Central memory CD8-positive, alpha-beta T cell (primary cell): ENCODE measurements at places on chromosomes 6 and 20.

- no peak for DNase-seq
Observed at GRCh38 chr20:48165401-48165685, 380.1 kb upstream of the SULF2 start.

DNA sequence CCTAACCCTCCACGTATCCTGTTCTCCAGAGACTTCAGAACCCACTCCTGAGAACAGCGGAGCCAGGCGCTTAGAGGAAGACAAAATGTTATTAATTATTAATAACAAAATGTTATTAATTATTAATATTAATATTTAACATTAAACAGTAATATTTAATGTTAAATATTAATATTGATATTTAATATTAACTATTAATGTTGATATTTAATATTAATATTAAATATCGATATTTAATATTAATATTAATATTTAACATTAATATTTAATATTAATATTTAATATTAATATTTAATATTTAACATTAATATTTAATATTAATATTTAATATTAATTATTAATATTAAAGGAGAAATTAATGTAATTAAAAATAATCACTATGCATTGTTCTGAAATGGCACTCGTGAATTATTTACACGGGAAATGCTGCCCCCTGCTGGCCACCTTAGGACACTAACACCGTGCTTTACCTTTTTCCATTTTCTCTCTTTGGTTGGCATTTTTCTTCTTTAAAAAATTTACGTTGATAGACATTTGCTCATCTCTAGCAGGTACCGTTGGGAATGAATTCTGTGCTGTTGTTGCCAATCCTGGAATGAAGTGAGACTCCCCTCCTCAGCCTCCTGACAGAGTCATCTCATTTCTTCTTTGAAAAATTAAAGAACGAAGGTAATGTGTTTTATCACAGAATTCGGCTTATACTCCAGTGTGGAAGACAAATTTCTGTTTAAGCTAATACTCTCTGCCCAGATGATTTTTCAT lies 7.5 kb upstream of the GGTLC1 start:
- no peak for DNase-seq

- no peak for DNase-seq
Observed at GRCh38 chr6:34598712-34599111, 42.6 kb upstream of the SPDEF start.

DNA sequence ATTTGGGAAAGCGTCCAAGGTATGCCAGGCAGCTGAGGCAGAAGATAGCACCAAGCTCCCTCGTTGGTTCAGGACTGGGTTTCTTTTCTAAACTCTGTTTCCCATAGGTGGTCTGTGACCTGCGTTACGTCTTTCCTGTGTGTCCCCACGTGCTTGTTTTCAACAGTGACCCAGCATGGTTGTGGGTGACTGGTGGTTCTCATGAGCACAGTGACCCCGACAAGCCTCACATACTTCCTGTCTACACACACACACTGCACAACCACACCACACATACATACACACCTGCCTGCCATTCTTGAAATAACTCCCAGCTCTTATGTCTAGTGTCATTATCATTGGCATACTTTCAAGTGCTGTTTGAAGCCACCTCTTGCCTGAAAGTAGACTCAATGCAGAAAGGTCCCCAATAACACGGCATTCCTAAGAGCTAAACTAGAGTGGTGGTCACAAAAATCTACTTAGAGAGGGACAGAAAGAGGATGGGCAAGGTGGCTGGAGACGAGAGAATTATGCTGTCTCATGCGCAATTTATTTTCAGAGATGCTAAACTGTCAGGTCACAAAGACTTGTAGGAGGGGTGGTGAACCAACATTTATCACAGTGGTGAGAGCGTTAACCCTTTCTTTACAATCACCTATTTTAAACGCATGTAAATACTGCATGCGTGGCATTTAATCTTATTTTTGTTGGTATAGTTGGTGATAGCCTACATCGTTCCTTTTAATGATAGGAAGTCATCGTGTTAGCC lies 66.7 kb downstream of the GCNT2 start:
- no peak for DNase-seq

DNA sequence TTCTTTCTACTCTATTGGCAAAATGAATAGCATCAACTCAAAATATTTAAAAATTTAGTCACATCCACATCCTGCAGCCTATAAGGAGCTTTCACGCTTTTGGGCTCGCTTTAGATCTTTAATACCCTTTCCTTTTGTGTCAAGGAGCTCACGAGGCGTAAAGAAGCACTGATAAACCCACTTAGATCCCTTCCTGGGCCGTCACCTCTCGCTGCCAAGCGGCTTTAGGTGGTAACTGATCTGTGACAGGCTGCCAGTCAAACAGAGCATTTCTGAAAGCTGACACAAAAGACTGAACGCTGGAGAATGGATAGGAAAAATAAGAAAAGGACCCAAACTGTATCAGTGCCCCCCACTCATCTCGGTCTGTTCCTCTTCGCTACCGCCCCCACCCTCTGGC lies 385.7 kb upstream of the MMS22L start:
- no peak for DNase-seq

DNA sequence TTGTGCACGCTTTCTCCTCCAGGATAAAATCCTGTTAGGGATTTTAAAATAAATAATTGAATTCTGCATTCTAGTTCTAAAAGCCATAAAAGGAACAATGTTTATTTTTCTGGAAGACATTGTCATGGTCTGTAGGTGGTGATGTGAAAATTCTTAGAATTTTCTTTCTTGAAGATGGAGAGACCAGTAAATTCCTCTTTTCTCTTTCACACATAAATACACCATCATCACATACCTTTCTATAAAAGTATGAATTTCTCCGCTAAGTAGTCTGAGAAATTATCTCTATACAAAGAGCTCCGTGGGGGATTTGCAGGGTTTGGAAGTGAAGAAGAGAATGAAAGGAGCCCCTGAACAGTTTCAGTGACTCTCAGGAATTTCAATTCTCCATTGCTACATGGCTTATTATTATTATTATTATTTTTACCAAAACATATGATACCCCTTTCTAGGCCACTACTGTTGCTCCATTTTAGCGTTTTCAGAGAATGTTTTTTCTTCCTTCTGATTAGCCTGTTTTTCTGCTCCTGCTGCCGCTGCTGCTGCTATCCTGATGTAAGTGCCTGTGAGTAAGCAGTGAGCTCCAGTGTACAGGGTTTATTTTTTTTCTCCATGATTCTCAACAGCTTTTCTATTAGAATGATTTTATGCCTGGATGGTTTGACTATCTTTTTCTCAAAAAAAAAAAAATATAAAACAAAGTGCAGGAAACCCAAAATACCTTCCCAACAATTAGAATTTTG lies 145.8 kb downstream of the SAMD5 start:
- no peak for DNase-seq

- DNase-seq = no peak
Observed at GRCh38 chr6:145147981-145148749, 587.2 kb downstream of the EPM2A start.

DNA sequence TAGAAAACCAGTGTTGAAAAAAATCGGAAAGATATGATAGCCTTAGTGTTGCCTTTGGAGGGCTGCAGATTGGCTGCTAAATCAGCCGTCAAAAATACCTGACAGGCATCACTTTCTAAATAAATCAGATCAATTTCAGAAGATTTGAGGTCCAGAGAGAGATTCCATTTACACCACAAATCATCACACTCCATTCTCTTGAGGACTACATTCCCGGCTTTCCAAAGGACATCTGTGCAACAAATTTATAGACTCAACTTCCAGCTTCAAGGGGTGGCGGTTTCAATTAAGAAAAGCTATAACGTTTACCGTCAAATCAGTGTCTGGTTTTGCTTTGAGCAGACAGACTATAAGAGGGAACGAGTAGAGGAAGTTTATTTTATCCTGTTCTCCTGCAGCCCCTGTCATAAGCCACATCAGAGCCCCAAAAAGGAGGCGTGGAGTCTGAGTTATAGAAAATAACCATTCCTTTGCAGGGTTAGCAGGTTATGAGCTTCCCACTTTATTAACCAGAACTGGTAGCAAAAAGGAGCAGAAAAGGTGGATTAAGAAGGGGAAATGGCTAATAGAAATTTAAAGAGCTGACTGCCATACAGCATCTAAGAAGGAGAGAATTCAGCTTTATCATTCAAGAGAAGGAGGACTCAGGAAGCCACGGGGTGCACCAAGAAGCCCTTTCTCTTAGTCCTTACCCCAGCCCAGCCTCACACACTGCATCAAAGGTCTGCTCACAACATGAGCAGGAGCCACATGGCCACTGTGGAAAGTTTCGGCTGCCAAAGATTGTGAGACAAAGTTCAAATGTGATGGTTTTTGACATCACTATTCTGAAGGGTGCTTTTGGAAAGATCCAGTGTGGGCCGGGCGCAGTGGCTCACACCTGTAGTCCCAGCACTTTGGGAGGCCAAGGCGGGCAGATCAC lies 12.9 kb upstream of the UQCC2 start:
- DNase-seq = no peak

DNA sequence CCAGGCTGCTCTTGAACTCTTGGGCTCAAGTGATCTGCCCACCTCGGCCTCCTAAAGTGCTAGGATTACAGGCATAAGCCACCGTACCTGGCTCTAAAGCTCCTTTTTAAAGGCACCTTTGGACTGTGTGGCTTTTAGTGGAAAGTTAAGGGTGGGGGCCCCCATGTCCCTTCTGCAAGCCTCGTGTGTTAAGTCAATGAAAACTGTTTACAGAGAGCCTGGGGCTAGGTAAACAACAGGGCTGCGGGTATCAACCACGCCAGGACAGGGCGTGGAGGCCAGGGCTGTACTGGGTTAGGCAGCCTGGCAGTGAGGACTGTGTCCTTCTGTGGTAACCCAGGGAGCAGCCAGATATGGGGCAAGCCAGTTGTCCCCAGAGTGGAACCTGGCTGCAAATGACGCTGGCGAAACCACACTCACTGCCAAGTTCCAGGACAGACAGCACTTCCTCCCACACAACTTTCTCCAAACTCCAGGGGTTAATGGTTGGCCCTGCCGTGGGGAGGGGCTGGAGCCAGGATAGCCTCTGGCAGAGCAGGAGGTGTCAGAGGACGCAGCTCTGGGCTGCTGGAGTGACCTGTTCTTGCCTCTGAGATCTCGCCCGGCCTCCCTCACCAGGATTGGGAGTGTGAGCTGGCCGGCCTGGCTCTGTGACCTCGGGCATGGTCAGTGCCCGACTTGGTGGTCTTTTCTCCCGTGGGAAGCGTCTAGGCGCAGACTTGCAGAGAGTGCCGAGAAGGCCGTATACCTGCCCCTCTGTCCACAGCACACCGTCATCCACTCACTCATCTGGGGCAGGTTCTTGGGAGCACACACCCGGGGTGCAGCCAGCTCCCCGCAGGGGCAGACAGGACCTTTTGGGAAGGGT lies 3.2 kb downstream of the SLC17A9 start:
- no peak for DNase-seq

DNA sequence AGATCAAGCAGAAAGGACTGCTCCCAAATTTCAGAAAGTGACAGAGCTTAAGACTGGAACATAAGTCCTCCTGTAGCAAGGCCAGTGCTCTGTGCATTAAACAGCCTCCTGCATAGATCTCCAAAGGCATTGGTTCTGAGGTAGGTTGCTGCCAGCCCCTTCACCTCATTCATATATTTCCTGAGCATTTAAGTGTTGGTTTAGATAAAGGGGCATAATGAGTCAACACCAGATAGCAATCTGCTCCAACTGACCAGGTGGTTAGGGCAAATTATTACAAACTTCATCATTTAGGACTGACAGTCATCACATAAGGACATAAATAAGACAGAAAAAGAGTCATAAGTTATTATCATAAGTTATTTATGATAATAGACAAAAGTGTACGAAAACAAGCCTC lies 10.7 kb downstream of the PTPRK start:
- no peak for DNase-seq

- no peak for DNase-seq
Observed at GRCh38 chr6:81901551-81901966, 149.1 kb upstream of the TENT5A start.

DNA sequence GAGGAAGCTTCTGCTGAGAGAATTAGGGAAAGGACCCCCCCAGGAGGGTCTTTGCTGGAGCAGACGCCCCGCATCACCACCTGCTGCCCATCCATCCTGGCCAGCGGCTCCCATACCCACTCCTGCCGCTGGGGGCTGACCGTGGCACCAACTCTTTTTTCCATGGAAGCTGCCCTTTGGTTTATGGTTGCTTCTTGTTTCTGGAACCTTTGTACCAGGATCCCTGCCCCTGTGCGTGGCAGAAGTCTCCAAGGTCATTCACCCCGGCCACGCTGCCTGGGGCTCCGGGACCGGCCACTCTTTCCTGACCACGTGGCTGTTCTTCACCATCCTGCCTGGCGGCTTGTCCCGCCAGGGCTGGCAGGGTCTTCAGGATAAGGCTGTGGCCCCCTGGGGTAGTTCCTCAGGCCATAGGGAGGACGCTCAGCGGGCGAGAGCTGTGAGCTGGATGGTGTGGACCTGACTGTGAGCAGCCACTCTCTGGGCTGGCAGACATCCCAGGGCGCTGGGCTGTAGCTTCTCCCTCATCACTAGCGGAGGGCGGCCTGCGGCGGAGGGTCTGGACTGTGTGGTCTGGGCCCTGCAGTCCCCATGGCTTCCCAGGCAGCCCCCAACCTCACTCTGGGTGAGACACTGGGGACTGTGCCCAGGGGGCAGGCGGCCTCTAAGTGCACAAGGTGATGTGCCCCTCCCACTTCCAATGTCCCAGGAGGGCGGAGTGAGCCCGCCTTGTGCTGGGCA lies 22.8 kb upstream of the RBBP8NL start:
- DNase-seq = no peak

DNA sequence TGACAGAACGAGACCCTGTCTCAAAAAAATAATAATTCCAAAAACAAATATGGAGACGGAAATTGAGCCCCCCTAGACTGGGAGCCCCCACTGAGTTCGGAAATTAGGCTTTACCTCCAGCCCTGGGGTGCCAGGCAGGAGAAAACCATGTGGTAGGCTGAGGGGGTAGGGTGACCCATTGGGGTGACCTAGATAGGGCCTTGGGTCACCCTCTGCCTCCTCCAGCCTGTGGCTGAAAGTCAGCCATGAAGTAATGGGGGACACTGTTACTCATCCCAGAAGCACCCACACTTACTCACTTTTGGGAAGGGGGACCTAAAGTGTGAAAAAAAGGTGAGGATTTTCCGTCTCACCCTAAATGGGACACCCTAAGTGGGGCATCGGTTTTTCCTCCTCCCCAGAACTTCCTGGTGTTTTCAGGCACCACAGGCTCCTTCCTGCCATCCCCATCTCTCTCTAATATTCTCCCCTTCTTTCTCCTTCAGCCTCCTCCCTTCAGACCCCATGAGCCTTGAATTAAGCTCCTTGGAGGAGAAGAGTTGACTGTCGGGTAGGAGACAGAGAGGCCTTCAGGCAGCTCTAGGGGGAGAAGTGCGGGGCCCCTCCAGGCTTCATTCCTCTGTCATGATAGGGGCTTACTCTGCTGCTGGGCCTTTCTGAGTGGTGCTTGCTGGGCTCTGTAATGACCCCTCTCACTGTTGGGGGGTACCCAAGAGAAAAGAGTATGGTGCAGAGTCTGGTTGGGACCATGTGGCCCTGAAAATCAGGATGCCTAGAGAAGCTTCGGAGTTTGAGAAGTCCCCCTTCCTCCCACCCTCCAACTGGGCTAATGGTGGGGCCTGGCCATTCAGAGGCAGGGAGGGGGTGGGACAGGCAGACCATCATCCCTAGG lies 2.4 kb downstream of the LTB start:
- DNase-seq = no peak

DNA sequence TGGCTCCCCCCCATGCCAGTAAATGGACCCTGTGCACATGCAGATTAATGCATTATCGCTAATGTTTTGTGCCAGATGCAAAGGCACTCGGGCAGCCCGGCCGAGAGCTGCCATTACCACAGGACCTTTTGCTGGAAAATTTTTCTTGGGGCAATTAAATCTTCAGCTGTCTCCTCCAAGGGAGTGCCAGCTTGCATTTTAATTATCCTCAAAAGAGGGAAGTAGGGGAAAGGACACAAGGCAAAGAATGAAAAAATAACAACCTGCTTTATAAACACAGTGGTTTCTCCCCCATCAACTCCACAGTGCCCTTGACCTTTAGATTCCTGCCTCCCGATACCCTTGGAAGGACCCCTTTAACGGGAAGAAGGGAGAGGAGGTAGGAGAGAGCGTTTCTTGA lies 48.2 kb downstream of the PDYN start:
- no peak for DNase-seq
